Stimulated activated CD4-positive, alpha-beta T cell treated with anti-CD3 and anti-CD28 coated beads, Interleukin-12 subunit alpha, Interleukin-12 subunit beta, amount 100 ng/mL, for 48 hours (primary cell): ENCODE measurements at places on chromosomes 16 and 17.
A peak's percentile ranks its signal among the peaks of the same experiment; 100 is the strongest.

- no peak for DNase-seq
Observed at GRCh38 chr17:51725185-51725584, 433.3 kb downstream of the CA10 start.

DNA sequence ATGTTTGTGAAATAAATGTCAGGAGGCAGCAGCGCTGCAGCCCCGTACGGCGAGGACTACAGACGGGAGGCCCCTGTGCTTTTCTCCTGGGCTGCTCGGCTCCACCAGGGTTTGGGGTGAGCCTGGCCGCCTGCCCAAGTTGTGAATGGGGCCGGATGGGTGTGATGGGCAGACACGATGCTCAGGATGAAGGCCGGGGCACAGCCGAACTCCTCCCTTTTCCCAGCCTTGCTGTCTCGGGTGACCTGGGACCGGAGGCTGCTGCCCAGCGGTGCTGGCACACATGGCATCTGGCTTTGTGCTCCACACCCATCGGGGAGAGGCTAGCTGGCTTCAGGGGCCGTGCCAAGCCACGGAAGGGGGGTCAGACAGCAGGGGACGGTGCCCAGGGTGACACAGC, 34.2 kb upstream of the ZFPM1 start:
- DNase-seq, result no peak

- DNase-seq, result peak; percentile 72
Observed at GRCh38 chr17:49696233-49696761, 11.5 kb downstream of the SLC35B1 start.

- DNase-seq, result peak; percentile 59
Observed at GRCh38 chr16:49281843-49282642, 405 bp upstream of the CBLN1 start.

DNA sequence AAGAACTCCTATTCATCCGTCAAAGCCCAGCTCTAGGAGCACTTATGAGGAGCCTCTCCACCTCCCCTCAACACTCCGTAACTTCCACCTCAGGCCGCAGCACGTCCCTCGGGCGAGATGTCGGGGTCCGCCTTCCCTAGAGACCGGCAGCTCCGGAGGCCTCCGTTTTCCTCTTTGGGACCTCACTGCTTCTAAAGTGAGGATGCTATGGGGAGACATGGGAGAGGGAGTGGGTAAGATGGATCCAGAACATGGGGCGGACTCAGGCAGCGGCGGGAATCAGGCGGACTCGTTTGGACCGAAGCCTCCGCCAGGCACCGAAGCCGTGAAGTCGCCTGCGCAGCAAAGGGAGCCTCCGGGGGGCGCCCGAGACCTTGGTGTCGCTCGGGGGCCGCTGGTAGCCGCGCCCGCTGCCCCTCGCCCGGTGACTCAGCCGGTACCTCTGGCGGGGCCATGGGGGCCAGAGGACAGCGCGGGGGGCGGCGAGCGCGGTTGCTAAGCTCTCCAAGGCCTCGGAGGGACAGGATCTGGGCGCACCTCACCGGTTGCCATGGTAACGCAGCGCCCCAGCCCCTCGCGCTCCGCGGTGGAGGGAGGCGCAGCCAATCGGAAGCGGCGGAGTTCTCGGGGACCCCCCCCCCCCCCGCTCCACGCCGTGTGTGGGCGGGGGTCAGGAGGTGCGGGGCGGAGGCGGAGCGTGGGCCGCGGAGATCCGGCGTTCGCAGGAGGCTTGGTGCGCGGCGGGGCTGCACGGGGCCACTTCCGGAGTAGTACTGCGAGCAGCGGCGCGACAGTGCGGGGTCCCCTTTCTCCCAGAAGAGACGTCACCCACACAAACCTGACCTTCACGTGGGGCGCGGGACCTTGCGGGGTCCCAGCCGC, 1.3 kb upstream of the HIC1 start:
- peak; percentile 71 for DNase-seq
